ENCODE measurements at places on chromosomes 1 and 21.

DNA sequence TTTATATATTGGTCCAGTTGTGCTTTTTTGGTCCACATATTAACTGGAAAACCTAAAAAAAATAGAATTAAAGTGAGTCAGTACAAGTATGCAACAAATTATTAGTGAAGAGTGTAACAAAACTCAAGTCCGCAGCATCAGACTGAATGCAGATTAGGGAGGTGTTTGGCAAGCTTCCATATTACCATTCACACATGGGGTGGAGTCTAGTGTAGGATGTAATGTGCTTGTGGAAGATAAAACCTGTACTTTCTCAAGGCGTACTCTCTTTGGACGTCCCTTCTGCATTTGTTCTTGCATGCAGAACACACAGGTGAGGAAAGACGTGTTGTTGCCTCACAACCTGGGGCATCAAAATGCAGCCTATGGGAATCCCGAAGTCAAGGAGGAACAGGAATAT, 668.7 kb downstream of the MRPL39 start:
- no peak for DNase-seq

DNA sequence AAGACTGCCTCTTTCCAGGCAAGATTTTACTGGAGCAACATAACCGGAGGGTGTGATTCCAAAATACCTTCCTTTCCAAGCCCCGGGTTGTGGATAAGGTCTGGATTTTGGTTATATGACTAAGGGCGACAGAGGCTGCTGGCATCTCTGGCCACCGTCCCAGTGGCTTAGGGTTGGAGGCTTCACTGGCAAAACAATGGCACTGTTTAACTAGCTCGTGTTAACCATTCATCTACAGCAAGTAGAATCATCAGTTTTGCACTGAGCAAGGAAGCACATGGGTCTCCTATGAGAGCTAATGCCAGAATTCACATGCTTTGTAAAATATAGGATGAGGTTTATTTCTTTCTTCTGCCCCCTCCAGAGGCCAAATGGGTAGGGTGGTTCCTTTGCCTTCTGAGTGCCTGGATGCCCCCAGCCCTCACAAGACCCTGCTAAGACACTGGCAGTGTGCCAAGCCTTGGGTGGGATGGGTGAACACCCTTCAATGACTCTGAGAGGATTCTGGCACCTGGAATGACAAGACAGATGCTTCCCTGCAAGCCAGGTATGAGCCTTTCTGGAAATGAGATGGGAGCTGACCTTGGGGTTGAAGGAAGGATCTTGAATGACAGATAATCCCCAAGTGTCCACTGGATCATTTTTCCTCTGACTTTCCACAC, 36.8 kb downstream of the DHCR24 start:
- no peak for DNase-seq

DNA sequence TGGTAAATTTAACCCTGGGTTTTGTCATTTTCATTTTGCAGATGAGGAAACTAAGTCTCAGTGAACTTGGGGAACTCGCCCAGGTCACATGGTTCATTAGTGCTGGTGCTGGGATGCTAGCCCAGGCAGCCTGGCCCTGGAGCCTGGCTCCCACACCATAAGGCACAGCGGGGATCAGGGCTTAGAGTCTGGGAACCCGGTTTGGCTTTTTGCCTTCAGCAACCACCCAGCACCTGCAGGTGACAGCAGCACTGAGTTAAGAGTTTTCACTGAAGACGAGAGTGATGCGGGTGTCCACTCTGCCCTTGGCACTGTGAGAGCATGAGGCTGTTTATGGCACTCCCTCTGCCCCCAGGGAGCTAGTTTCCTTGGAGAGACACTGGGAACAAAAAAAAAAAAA, 18.4 kb upstream of the CD101 start:
- DNase-seq, result no peak

DNA sequence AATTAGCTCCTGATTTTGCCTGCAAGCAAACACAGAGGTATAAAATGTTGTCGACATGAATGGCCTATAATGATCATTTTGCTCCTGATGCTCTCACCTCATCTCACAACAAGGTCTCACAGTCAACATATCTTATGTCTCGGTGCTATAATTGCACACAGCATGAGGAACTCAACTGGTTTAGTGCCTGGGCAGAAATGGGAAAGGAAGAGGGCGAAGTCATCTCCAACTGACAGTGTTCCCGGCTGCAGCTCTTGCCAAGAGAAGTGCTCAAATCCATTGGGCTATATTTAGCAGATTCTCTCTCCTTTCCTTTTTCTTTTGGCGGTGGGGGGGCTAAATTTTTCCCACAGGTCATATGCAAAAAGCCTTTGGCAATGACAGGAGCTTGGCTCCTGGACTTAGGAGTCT, 53.0 kb downstream of the SLC45A1 start:
- no peak for DNase-seq

DNA sequence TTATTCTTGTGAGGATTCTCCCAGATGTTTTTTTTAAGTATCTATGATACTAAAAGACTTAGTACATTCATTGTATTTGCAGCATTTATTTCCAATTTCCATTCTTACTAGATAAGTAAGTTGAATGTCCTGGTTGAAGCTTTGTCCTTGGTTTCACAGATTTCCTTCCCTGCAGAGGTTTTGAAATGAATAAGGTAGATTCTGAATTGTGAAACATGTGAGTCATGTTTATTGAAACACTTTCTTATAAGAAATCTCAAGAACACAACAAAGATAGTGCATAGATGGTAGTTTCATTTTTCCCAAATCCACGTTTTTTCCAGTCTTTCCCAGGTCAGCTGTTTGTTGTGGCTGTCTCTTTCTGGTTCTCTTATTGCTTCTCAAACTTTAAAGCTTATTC, 24.8 kb downstream of the GABPA start:
- no peak for DNase-seq

DNA sequence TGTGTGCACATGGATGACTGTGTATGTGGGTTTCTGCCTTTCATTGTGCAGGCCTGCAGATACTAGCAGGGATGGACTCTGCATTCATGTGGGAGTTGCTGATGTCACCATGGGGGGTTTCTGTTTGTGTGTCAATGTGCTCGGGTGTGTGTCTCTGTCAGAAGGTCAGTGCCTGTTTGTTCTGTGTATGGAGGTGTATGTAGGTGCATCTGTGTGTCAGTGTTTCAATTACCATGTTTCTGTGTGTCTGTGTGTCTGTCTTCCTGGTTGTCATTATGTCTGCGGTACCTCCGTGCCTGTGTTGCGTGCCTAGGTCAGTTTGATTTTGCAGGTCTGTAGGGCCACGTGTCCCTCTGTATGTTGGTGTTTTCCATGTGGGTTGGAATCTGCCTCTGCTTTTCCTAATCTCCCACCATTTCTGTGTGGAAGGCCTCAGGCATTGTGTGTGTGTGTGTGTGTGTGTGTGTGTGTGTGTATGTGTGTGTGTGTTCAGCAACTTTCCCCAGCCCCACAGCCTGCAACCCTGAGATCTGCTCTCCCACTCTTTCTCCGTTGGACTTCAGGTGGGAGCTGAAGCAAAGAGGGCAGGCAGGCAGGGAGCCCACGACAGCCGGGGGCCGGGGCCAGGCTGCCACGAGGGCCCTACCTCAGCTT, 36.7 kb upstream of the WASF2 start:
- DNase-seq, result no peak

DNA sequence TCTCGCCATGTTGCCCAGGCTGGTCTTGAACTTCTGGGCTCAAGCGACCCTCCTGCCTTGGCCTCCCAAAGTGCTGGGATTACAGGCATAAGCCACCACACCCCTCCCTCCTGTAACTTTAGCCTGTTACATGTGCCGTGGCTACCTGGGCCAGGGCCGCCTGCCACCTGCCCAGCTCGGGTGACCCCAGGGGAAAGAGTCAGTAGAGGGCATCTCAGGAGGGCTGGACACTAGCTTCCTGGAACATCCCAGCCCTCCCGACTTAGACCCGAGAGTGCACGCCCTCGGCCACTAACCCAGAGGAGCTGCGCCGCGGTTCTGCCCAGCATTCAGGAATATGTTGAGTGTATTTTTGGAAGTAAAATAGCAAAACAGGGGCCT, 40.4 kb upstream of the TMEM52 start:
- no peak for DNase-seq

DNA sequence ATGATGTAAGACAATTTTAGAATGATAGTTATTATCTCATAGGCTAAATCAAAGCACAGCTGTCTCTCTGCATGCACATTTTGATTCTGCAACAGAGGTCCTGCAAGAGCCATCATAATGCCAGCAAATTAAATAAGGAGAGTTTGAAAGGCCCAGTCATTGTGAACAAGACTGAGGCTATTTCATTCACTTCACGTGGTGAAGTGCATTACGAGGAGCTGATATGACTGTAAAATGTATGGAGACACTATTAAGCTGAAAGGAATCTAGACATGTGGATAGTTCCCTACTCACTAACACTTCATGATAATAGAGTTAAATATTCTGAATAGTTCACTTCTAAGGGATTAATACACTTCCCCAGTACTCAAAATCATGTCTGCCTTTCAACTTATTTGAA, 299.0 kb downstream of the SMYD3 start:
- no peak for DNase-seq

GRCh38 chr1:42927274-42927841, 31.3 kb downstream of the SLC2A1 start:
- DNase-seq, result no peak

- peak; percentile 77 for DNase-seq
Observed at GRCh38 chr1:234722904-234723720, 113.1 kb upstream of the IRF2BP2 start.

GRCh38 chr1:21320410-21321108, 30.3 kb upstream of the ECE1 start:
- no peak for DNase-seq

DNA sequence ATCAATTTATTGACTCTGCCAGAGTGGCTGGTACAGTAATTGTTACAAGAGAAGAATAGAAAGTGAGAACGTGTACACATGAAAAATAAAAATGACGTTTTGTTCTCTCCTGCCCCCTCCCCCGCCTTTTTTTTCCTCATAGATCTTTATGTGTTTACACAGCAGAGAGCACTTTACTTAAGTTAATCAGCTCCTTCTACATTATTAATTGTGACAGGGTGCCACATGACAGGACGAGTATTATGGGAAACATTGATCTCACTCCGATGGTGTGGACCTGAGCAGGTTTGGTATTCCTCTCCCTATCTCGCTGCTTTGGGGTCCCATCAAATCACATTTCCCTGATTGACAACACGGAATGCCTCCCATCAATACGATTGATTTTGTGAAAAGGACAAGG, 285.7 kb downstream of the TM2D1 start:
- no peak for DNase-seq

DNA sequence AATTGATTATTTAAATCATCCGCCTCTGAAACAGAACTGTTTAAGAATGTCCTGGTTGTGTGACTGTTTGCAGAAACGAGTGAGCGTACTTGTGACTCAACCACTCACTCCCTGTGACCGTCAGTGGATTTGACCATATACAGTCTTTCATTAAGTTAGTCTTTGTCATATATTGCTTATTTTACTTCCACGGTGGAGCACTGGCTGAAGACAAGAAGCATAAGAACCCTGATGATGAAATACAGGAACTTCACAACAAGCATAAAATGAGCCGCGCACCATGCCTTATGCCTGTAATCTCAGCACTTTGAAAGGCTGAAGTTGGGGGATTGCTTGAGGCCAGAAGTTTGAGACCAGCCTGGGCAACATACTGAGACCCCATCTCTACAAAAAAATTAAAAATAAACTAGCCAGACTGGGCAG, 194.0 kb downstream of the TOMM20 start:
- DNase-seq, result no peak

- DNase-seq, result no peak
Observed at GRCh38 chr1:160634543-160635491, 12.0 kb downstream of the SLAMF1 start.

- no peak for DNase-seq
Observed at GRCh38 chr1:59915516-59915915, 11.1 kb downstream of the CYP2J2 start.
